ENCODE measurements at places on chromosomes 16 and 17.

GRCh38 chr16:56691885-56692284 lies 9.6 kb downstream of the MT1X start:
- no peak for DNase-seq
- H3K27ac ChIP-seq = no peak overlapping the region
- H3K4me1 ChIP-seq = no peaks in the 10 kb centered on the region
- no peak overlapping the region for H3K4me3 ChIP-seq
- peaks cover 11% of the 10 kb centered on the region for H3K27me3 ChIP-seq

DNA sequence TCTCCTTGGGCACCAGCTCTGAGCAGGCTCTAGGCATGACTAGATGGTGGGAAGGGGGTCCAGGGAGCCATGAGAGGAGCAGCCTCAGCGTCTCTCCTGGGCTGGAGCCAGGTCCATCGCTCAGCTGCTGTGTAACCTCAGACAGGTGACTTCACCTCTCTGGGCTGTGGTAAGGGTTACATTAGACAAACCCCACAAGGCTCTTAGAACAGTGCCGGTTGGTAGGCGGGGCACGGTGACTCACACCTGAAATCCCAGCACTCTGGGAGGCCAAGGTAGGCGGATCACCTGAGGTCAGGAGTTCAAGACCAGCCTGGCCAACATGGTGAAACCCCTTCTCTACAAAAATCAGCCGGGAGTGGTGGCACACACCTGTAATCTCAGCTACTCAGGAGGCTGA lies 18.1 kb upstream of the NPTX1 start:
- H3K4me1 ChIP-seq = peaks cover 8% of the 10 kb centered on the region
- no peak for DNase-seq
- H3K36me3 ChIP-seq = no peaks in the 10 kb centered on the region
- peaks cover 8% of the 10 kb centered on the region for H3K27me3 ChIP-seq
- no peak overlapping the region for H3K27ac ChIP-seq
- H3K4me3 ChIP-seq = no peak overlapping the region

DNA sequence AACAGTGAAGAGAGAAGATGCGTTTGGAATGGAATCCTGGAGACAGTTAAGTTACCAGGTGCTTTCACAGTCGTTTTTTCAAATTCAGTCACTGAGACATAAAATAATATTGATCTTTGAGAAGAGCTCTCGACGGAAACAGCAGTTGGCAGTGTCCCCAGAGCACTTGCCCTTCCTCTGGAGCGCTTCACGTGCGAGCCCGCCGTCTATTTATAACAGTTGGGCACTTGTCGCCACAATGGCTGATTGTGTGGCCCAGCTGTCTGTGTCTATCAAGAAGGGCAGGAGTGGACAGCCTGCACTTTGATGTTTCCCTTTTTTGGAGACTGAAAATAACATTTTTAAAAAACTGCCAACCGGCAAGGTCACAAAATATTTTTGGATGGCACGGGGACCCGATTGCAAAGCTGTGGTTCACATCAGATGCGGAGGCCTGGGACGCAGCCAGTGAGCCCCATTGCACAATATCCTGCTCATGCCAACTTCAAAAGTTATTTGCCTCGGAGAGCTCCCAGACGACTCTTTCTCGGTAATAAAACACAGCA lies 62.9 kb downstream of the ADCY9 start:
- no peak overlapping the region for H3K4me3 ChIP-seq
- DNase-seq = no peak
- H3K27me3 ChIP-seq = no peaks in the 10 kb centered on the region

DNA sequence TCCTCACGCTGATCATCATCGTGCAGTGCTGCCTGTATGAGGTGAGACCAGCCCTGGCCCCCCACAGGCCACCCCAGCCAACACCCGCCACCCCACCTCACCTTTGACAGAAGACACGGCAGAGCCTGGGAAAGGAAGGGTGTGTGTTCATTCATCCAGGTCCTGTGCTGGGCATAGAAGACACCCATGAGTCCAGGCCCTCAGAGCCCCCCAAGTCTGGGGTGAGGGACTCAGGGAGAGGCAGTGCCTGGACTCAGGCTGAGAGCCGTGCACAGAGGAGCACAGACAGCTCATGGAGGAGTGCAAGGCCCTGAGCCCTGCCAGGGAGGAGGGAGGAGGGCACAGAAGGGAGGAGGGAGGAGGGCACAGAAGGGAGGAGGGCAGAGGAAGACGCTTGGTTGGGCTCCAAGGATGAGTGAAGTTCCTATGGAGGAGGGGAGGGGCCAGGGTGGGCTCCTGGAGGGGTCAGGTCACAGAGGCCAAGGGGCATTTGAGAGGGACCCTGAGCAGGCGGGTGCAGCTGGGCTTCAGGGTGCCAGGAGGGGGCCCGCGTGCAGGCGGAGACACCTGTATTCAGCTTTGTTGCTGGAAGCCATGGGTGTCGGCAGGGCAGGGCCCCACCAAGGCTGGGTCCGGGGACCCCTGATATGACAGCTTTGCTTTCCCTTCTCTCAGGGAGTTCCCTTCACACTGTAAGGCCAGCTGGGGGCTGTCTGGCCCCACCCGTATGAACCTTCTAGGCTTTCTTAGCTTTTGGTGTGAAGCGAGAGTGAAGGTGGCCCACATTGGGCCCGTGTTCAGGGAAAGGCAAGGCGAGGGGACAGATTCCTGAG lies 11.4 kb downstream of the TAX1BP3 start:
- H3K4me3 ChIP-seq = no peak overlapping the region
- H3K4me1 ChIP-seq = no peaks in the 10 kb centered on the region
- DNase-seq = no peak

DNA sequence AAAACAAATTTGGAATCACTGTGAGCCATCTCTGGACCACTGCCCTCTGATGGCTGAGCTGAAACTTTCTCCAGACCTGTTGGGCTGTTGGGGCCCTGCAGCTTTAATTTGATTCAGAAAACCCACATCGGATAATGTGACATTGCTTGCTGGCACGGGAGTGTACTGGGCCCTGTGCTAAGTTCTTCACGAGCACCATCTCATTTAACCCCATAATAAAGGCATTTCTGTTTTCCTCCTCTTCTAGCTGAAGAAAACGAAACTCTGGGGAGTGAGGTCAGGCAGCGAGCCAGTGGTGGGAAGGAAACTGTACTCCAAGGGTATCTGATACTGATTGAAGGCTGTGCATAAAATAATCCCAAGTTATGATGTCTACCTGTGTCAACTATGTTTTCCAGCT lies 34.5 kb upstream of the TNRC6A start:
- DNase-seq = no peak
- no peak overlapping the region for H3K4me3 ChIP-seq
- no peak overlapping the region for H3K27ac ChIP-seq

DNA sequence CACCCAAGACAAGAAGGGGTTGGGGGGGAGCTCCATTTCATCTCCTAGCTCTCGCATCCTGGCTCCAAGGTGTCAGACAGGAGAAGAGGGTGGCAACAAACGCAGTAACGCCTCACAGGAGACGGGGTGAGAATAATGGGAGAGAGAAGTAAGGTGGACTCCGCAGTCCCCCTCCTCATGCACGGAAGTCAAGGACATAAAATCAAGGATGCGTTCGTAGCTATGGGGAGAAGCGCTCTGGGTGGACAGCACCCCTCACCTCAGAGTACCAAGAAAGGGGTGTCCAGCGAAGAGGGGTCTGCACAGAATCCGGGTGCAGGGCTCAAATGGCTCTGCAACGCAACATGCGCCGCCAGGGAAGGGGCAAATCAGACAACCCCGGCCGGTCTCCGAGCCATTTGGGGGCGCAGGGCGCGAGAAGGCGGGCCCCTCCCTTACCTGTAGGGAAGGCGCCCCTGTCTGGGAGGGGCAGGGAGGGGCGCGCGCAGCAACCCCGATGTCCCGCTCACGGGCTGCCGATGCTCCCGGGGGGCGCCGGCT lies 555 bp downstream of the HDAC5 start:
- DNase-seq = peak; percentile 28
- H3K4me1 ChIP-seq = peaks cover 44% of the 10 kb centered on the region
- peak overlapping the region; percentile 0 for H3K27ac ChIP-seq
- peak overlapping the region; percentile 84 for H3K4me3 ChIP-seq
- H3K27me3 ChIP-seq = no peaks in the 10 kb centered on the region
- no peaks in the 10 kb centered on the region for H3K36me3 ChIP-seq
